ENCODE measurements at places on chromosomes 12 and 14. TPM values are rescaled to one million over a fixed set of nuclear protein-coding genes. Genes with fewer than 3 reads are reported as not detected.

The ADCY6 gene
- 27.7 TPM for polyA plus RNA-seq

The ACSM4 gene
- not detected for polyA plus RNA-seq

The GPR84 gene
- polyA plus RNA-seq: 0.24 TPM

The KCNMB4 gene
- polyA plus RNA-seq: 1.7 TPM

The SOAT2 gene
- polyA plus RNA-seq: 141 TPM

The SLC2A14 gene
- not detected for polyA plus RNA-seq

The PPM1A gene
- 101 TPM for polyA plus RNA-seq

The KITLG gene
- 7.6 TPM for polyA plus RNA-seq

The GLIPR1L2 gene
- polyA plus RNA-seq: 0.74 TPM

The LRP1-AS gene
- polyA plus RNA-seq: not detected

The RD3L gene
- polyA plus RNA-seq: not detected

The C12orf50 gene
- 0.04 TPM for polyA plus RNA-seq

The GPD1 gene
- 97.1 TPM for polyA plus RNA-seq

The PROX2 gene
- polyA plus RNA-seq: not detected

The PAH gene
- not detected for polyA plus RNA-seq

The SLC10A1 gene
- polyA plus RNA-seq: 0.04 TPM

The OR6C75 gene
- polyA plus RNA-seq: not detected

The CMTM5 gene
- polyA plus RNA-seq: 0.97 TPM

The LTBP2 gene
- 1.7 TPM for polyA plus RNA-seq

The KRT8 gene
- polyA plus RNA-seq: 2,429 TPM

The USP15 gene
- 54.6 TPM for polyA plus RNA-seq

The MSI1 gene
- 6.2 TPM for polyA plus RNA-seq

The GPRC5D gene
- polyA plus RNA-seq: 0.22 TPM

The CISTR gene
- polyA plus RNA-seq: not detected

The TCL1A gene
- polyA plus RNA-seq: 3.8 TPM

The RAB21 gene
- 17.0 TPM for polyA plus RNA-seq

The FGF6 gene
- polyA plus RNA-seq: not detected

The NUAK1 gene
- polyA plus RNA-seq: 1.4 TPM

The MAP3K9 gene
- polyA plus RNA-seq: 1.3 TPM

The FOXG1 gene
- 0.01 TPM for polyA plus RNA-seq

The TIGAR gene
- polyA plus RNA-seq: 3.5 TPM
